ENCODE measurements at places on chromosomes 1 and 21.

DNA sequence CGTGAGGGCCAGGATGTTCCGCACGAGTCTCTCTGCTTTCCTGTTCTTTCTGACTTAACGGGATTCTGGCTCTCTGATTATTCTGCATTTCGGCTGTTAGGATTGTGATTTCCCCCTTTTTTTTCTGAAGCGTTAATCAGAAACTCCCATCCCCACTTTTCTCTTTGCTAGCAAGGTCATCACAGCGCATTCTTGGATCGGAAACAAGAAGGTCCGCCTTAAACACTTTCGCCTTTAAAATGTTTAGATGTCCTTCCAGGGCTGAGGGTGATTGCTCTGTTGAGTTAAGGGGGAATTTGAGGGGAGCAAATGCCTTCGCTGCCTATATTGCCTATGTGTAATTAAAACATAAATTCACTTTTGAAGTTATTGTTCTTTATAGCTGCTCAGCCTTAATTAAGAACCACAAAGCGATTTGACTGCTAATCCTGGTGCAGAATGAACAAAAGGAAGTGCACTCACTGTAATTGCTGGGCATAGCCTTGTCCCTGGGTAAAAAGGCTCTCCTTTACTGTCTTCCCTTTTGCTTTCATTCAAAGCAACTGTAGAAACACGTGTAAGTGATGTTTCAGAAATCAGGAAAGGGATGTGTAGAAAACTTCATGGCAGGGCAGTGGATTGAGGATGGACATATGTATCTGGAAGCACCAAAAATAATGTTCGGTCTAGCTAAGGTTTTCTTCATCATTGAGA is 1.2 kb downstream of the LAMC1 start:
- no peak for DNase-seq

- no peak for DNase-seq
Observed at GRCh38 chr1:155717041-155717440, 28.1 kb downstream of the DAP3 start.

- DNase-seq = no peak
Observed at GRCh38 chr1:220529521-220530020, 1.6 kb downstream of the MARK1 start.

DNA sequence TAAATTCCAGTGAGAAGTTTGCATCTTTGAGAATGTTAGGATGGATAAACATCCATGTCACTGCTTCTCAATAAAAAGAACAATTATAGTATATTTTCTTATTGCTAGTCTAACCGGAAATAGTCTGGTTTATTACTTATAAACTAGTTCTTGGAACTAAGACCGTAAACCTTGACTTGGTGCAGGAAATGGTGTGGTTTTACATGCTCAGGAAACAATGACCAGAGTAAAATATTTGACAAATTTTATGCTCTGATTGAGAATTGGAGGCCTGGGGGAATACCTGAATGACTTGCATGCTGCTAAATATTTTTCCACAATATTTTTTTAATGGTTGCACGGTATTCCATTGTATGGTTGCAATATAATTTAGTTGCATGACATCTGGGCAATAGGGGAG is 76.3 kb downstream of the XCL2 start:
- no peak for DNase-seq

GRCh38 chr1:2644591-2645101 is 11.8 kb upstream of the MMEL1 start:
- peak; percentile 54 for DNase-seq

- no peak for DNase-seq
Observed at GRCh38 chr1:42359466-42359865, 21.1 kb upstream of the RIMKLA start.

GRCh38 chr1:203582568-203582967 is 44.1 kb upstream of the ATP2B4 start:
- no peak for DNase-seq

GRCh38 chr1:76993036-76993435 is 125.8 kb downstream of the ST6GALNAC5 start:
- no peak for DNase-seq

DNA sequence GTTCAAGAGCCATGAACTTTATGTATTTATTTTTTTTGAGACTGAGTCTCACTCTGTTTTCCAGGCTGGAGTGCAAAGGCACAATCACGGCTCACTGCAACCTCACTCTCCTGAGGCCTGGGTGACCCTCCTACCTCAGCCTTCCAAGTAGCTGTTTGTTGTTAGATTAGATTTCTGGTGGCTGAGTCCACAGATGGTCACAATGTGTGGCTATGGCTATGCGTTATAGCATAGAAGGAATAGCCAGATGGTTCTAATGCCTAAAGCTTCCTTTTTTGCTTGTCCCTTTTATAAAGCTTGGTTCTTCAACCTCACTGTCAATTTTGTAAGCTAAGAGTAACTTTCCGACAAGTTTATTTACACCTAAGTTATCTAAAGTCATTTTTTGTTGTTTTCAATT is 62.3 kb upstream of the FMN2 start:
- no peak for DNase-seq

GRCh38 chr1:66492424-66492823 is 41.5 kb upstream of the SGIP1 start:
- DNase-seq = no peak

- no peak for DNase-seq
Observed at GRCh38 chr1:21262293-21263051, 27.8 kb downstream of the ECE1 start.

GRCh38 chr21:46598581-46599572 is 6.0 kb downstream of the S100B start:
- DNase-seq = no peak

DNA sequence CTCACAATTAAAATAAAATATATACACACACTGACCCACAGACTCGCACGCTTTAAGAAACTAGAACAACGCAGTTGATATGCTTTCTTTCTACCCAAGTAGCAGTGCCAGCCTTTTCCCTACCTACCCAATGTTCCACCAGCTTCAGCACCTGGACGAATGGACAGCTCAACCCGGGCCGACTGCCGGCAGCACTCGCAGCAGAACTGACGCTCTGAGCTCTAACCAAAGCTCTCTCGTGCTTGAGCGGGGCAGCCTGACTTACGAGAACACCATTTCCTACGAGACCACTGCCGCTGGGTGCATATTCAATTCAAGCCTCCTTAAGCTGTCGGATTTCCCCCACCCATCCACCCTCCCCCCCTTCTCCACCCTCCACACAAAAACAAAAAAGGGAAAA is 127.4 kb upstream of the DPYD start:
- DNase-seq = peak; percentile 86

GRCh38 chr1:103529746-103530145 is 4.2 kb downstream of the RNPC3 start:
- DNase-seq = peak; percentile 85

DNA sequence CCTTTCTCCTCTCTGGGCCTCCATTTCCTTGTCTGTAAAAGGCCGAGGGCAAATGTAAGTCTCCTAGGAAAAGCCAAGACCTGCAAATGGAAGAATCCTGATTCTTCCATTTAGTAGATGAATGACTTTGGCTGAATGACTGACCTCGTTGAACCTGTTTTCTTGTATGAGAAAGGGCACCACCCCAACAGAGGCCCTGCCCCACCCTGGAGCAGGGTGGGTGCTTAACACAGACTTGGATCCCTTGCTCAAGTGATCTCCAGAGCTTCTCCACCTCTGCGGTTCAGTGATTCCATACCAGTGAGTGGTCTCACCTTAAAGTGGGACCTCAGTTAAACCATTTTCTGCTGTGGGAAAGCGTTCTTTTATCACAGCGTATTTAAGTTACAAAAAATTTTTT is 39.0 kb upstream of the GUCA2B start:
- no peak for DNase-seq

DNA sequence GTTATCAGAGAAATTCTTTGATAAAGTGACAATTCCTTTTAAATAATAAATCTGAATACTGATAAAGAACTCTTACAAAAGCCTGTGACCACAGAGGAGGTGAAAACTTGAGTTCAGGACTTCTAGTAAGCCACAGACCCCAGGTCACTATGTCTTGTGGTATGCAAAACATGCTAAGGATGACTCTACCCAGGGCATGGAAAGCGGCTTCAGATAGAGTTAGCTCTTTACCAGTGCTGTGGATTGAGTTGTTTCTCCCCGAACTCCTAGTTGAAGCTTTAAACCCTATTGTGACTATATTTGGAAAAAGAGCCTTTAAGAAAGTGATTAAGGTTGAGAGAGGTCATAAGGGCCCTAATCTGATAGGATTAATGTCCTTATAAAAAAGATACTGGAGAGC is 42.3 kb downstream of the HLX start:
- DNase-seq = no peak

DNA sequence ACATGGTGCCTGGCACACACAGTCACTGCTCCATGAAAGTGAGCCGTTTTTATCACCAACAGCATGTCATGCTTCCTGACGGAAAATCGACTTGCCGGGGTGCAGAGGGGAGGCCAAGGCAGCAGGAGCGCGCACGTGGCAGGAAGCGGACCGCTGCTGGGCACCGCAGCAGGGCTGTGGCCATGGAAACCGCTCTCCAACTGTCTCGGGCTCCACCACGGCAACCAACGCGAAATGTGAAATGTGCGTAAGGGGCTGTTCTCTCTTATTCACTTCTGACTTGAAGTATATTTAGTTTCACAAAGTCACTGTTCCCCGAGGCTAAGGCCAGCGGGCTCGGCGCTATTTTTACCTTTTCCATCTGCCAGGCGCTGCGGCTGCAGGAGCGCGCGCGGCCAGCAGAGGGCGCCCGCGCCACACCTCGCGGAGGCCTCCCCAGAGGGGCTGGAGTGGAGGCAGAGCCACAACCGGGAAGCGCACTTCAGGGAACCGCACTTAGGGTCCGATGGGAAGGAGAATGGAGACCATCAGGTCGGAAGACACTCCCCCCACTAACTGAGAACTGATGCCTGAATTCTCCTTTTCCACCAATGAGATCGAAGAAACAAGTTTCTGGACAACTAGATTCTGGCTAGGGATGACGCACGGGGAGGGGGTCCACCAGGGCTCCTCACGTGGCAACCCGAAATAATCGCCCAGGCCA is 19.7 kb downstream of the RCC2 start:
- peak; percentile 89 for DNase-seq

GRCh38 chr1:109910963-109911798 is 532 bp downstream of the CSF1 start:
- peak; percentile 77 for DNase-seq

GRCh38 chr1:184626076-184627006 is 128.3 kb downstream of the EDEM3 start:
- DNase-seq = no peak

DNA sequence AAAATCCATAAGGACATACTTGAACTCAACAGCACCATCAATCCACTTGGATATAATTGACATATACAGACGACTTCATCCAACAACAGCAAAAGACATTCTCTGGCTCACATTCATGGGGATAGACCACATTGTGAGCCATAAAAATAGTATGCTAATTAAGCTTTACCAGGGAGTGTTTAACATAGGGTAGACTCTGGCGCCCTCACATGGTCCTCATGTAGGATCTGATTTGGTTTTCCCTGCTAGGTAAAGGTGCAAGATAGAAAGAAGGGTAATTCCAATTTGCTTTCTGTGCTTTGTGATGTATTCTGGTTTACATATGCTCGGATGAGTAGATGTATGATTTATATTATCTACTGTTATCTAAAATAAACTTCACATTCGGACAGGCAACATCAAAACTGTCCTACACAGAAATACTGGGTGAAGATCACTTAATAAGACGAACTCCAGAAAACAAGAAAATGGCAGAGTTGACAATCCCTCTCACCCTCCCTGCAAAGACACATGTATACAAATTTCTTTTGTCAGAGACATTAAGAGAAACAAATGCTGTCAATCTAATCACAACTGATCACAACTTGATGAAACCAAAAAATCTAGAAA is 27.7 kb downstream of the CR1L start:
- no peak for DNase-seq

DNA sequence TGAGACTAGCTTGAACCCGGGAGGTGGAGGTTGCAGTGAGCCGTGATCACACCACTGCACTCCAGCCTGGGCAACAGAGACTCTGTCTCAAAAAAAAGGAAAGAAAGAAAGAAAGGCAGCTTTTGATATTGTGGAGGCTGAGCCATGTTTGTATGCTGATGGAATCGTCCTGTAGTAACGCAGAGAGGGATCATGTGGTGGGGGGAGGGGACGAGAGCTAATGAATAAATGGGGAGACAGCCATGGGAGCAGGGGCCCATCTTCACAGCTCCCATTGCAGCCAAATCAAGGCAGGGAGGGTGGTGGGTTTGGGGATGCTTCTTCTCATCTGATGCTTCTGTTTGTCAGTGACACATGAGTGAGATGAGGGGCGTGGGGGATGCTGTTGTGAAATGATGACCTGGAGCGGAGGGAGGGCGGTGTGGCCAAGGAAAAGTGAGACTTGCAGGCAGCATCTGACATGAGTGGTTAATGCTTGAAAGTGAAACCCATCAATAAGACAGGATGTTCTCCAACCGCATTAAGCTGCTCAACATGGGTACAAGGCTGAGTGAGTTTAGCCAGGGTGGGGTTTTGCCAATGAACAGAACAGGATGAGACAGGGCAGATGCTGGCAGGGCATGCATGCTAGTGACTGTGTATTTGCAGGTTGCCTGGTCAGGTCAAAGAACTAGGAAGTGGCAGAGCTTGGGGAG is 16.7 kb downstream of the SPATA21 start:
- peak; percentile 85 for DNase-seq

- DNase-seq = no peak
Observed at GRCh38 chr1:153546796-153547559, 1.4 kb upstream of the S100A4 start.

GRCh38 chr1:15775706-15776105 is 17.1 kb downstream of the FBLIM1 start:
- no peak for DNase-seq

- DNase-seq = no peak
Observed at GRCh38 chr1:163824490-163824889, 502.7 kb downstream of the NUF2 start.

DNA sequence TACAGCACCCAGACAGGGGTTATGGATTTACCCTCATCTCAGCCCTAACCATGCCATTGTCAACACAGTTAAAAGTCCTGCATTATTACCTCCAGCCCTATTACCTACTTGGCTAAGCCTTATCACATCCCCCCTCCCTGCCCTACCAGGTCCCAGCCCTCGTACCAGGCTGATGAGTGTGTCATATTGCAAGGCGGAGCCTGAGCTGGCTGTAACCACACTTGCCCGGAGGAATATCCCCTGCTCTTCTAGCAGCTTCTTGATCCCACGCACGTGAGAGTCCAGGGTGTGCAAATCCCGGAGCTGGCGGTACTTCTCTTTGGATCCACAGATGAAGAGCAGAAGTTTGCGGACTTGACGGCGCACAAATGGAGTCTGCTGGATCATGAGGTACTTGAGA is 87.4 kb downstream of the UBR4 start:
- DNase-seq = no peak

DNA sequence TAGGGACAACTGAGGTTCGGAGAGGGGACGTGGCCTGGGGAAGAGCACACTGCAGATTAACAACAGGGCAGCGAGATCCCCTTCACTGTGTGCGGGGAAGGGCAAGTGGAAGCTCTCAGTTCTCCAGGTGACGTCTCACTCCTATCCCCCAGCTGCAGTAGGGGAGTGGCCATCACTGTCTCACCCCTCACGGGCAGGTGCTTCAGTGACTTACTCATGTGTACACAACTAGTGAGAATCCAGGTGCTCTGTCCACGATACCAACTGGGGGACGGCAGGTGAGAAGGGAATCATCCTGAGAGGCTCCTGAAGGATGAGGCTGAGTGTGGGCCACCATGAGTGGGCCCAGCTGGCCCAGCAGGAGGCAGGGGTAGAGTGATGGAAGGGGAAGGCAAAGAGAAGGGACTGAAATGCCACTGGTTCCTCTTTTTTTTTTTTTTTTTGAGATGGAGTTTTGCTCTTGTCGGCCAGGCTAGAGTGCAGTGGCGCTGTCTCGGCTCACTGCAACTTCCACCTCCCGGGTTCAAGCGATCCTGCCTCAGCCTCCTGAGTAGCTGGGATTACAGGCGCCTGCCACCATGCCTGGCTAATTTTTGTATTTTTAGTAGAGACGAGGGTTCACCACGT is 25.9 kb downstream of the RHBG start:
- no peak for DNase-seq

Measured in activated effector memory CD4-positive, alpha-beta T cell treated with anti-CD3 and anti-CD28 coated beads, Interleukin-2, amount 50 U/mL, for 16 hours (primary cell).